ENCODE measurements at places on chromosomes 7 and 10.

- no peak for DNase-seq
Measured at GRCh38 chr7:137975221-137975620, 26.7 kb downstream of the CREB3L2 start.

DNA sequence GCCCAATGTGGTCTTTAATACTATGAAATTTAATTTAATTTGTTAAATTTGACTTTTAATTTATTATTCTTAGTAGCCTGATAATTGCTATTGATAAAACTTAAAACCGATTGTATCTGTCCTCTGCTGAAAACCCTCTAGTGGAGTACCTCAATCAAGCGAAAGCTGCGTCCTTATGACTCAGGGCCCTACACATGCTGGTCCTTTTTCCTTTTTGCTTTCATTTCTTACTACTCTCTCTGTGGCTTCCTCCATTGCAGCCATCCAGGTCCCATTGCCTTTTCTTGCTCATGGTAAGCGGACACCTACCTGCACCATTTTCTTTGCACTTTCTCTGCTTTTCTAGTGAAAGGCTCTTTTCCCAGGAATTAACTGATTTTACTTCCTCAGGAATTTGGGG is 301.1 kb downstream of the INHBA start:
- DNase-seq = no peak

GRCh38 chr7:129470411-129470810 is 31.9 kb upstream of the SMKR1 start:
- no peak for DNase-seq

DNA sequence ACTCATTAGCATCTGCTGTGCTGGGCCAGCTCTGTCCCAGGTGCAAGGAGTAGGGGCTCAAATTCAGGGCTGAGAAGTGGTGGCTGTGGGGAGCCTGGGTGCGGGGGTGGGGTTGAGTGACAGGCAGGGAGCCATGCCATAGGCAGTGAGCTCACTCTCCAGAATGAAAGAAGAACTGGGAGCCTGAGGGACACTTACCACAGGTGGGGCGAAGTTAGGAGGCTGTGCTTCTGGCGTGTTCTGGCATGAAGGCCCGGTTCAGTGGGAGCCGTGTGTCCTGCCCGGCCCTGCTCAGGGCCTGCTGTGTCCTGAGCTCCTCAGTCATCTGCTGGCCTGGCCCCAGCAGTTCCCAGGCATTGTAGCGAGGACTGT is 62.5 kb downstream of the MKI67 start:
- no peak for DNase-seq

Data from NCI-H226 (cell line).